NCI-H1092 (cell line): ENCODE measurements at places on chromosomes 1 and 21.

DNA sequence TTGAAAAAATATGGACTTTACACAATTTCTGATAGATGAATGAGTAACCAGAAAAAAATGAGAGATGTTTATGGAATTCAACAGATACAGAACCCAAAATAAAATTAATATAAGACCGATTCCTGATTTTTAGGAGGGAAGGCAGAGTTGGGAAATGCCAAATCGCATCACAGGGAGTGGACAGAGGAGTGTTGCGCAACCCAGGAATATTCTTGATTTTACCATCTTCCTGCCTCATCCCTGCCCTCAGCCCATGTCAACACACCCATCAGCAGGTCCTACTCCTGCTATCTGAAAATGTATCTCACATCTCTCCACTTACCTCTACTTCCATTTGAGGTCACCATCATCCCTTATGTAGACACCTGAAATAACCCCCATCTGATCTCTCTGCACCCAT, 221.0 kb downstream of the DSCAM start:
- DNase-seq: no peak

- no peak for DNase-seq
These were observed 49.9 kb downstream of the PRKCZ start for GRCh38 chr1:2099886-2100779.

DNA sequence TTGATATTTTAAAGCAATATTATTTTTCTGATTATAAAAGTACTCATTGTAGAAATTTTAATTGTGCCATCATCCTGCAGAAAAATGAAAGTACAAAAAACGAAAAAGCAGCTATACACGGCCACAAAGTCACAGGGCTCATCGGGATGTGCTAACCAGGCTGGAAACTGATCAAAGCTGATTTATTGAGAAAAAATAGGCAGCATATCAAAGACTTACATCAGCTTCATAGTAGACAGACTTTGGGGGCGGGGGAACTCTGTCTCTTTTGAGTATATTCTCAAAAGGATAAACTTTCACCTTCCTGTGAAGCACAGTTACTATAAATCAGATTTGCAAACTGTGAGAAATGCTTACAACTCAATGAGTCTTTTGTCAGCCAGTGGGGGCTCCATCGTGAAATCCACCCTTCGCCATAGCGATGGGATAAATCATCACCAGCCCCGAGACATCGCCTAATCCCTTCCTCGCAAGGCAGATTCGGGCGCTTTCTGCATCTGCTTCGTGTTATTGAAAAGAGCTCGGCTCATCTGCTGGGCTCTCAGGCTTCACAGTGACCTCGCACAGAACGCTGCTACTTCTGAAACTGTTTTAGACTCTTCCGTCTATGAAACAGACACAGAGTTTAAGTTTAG, 69.2 kb upstream of the ERG start:
- DNase-seq: no peak

DNA sequence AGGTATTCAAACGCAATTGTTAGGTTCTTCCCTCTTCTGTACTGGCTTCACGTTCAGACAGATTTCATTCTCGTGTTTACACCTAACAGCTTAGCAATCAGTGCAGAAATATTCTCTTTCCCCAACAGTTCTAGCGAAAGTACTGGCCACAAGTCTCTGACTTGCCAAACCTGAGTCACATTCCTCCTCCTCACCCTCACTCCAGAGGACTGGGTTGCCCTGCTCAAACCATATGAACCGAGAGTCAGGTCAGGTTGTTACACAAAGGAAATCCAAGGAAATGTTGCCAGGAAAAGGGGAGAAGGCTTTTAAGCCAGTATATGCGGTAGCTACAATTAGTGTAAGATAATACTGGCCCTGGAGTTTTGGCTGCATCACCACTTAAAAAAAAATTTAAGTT, 282.5 kb downstream of the RGS7 start:
- no peak for DNase-seq

GRCh38 chr1:147267711-147268110, 25.2 kb downstream of the CHD1L start:
- DNase-seq: no peak
